ENCODE measurements at places on chromosomes 6 and 20.

DNA sequence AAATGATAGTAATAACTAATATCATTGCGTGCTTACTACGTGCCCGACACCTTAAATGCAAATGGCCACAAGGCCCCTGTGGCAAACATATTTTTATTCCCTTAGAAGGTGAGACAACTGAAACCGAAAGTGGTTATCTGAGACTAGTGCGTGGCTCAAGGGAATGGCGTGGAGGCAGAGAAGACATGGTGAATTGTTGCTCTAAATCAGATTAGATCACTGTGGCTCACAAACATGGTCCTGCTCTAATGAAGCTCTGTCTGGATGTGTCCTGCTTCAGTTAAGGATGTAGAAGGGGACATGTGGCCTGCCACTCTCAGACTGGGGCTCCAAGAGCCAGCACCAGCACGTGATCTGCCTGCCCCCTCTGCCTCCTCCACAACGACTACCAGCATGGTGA is 124.2 kb upstream of the GMDS start:
- DNase-seq: no peak

- no peak for DNase-seq
These were observed 274.2 kb downstream of the CDH26 start for GRCh38 chr20:60232380-60232779.

DNA sequence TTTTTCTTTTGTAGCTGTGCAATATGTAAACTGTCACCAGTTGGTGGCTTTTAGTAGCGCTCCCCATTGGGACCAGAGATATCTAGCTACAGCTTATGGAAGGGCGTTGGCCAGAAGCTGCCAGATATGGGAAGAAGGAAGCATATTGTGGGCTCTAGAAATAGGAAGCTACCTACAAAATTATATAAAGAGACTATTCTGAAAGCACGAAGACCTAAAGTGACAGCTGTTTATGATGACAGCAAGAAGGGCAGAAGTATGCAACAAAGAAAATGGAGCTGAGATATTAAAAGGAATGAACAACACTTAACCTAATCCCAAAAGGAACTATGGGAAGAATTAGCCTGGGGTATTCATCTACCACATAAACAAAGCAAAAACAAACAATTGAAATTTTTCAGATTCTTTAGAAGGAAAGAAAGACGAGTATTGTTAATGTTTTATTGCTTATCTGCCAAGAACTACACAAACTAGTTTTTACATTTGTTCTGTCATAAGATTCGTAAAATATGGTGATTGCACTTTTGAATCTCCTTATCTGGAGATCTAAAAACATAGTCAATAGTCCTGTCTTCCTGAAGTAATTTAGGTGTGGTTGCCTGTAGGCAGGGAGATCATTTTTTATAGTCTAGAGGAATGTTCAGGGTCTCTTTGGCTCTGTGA is 81.6 kb downstream of the NCOA7 start:
- no peak for DNase-seq

GRCh38 chr6:108777536-108777935 is 70.7 kb upstream of the ARMC2 start:
- no peak for DNase-seq

DNA sequence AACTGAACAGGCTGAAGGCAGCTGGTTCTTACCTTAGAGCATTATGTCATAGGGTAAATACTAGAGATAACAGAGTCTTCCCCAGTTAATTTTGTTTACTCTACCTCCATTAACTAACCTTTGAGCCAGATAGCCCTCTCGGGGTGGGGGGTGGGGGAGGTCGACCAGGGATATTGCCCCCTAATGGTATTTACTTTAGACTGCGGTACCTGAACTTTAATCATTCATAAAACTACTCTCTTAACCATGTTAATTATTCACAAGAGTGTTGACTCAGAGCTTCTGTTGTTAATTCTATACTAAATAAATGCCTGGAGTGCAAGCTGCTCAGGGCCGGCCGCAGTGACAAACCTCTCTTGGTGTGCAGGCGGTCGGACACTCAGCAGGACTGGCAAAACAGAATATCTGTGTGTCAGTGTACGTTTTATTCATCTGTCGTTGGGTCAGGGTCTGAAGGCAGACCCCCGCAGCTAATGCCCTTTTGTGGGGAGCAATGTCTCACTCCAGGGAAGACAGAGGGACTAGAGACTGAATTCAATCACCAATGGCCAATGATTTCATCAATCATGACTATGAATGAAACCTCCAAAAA is 152.4 kb upstream of the COL21A1 start:
- no peak for DNase-seq

DNA sequence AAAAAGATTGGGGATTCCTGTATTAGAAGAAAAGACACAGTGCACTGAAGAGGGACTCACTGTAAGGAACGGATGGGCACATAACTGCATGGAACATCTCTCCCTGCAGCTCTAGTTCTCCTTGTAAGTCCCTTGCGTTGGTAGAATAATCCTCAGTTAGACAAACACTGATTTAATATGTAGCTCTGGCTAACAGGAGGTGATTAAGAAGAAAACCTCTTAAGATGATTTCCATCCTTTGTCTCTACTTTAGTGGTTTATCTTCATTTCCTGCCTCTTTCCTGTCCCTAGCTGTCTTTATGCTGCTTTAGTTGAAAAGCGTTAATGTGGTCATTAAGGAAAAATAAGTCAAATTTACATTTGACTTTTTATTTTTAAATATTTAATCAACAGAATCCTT is 86.6 kb downstream of the SLC16A10 start:
- DNase-seq: no peak

GRCh38 chr20:8829256-8829655 is 239.6 kb upstream of the PLCB4 start:
- no peak for DNase-seq

DNA sequence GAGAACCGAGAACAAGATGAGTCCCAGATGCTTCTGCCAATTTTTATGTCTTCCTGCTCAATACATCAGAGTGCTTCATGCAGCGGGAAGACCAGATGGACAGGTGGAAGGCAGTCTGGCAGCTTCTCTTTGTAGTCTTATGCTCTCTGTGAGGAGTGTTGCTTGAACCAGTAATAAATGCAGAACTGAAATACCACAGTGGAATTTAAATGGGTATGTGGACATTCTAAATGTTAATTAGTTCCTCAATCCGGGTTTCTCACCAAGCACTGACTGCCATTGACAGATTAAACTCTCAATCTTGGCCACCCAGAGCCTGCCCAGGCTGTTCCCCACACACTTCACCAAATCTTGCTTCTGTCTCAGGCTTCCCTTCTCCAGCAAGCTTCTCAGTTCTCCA is 695.5 kb upstream of the CHD6 start:
- no peak for DNase-seq

- no peak for DNase-seq
These were observed 5.3 kb downstream of the SCAF8 start for GRCh38 chr6:154738551-154738961.

DNA sequence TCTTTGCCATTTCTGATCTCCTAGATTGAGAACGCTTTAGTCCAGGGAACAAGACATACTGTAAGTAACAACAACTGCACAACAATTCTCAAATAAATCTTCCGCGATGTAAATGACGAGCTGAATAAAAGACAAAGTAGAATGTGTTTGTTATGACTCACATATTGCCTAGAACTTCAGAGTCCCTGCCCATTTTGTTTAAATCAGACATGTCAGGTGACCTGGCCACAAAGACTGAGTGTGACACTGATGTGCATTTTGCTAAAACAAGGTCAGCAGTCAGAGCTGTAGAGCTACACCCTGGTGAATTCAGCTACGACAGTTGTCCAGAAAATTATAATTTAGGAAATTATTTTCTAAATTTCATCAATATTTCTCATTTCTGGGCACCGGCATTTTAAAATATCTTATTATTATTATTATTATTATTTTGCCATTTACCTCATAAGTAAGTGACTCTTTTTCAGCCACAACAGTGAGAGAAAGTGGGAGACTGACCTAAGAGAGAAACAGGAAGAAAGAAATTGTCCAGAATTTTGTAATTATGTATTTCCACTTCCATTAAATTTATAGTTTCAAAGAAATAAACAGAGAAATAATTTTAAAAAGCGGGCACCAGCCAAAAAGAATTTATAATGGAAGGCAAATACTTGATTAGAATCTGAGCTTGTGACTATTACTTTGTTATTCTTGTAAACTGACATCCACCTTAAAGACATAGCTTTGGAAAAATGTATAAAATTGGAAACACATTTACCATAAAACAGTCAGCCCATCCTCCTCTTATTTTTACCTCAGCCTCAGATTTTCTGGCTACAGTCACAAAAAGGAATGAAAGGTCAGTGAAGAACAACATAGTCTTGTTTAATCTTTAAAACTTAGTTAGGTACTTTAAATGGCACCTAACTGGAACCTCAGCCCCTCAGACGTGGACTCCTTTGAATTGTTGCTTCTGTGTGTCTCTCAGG is 157.0 kb upstream of the CITED2 start:
- DNase-seq: no peak

DNA sequence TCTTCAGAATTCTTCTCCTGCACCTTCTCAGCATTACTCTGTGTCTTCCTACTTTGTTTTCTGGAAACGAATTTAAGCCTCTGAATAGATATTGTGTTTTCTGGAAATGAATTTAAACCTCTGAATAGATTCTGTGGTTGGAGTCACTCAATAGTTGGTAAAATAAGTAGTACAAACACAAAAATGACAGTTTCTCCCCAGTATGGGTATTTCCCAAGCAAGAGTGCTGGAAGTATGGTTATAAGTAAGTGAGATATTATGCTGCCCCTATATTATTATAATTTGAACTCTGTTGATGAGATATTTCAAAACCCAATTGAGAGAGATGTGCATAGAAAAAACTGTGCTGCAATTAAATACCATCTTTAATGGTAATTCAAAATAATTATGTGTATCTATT is 94.9 kb downstream of the TINAG start:
- no peak for DNase-seq

- DNase-seq: no peak
These were observed 40.5 kb downstream of the ARMC2 start for GRCh38 chr6:108888745-108889144.

DNA sequence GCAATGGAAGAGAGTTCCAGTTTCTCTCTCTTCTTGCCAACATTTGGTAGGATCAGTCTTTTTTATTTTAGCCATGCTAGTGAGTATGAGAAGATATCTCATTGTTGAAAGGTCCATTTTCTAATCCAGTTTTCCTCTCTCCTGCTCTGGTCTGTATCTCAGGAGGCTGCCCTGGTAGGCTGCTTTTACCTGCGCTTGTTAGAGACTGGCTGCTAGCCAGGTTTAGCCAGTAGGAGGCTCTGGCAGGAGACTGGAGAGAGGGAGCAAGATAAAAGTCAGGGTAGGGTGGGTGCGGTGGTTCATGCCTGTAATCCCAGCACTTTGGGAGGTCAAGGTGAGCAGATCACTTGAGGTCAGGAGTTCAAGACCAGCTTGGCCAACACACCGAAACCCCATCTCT is 68.6 kb upstream of the FOXP4 start:
- DNase-seq: no peak
